ENCODE measurements at places on chromosomes 2 and 18. TPM values are rescaled to one million over a fixed set of nuclear protein-coding genes. Genes with fewer than 3 reads are reported as not detected.

- no peaks in the 10 kb centered on the region for H3K36me3 ChIP-seq
- H3K4me3 ChIP-seq = no peak overlapping the region
- no peaks in the 10 kb centered on the region for H3K27me3 ChIP-seq
Measured at GRCh38 chr18:13642440-13642827, 83.9 kb downstream of the FAM210A start.

GRCh38 chr2:209579230-209579749, 155.4 kb downstream of the MAP2 start:
- no peak for DNase-seq
- H3K4me1 ChIP-seq = no peaks in the 10 kb centered on the region
- H3K27me3 ChIP-seq = no peaks in the 10 kb centered on the region
- no peak overlapping the region for H3K27ac ChIP-seq

- no peak overlapping the region for H3K4me3 ChIP-seq
- no peaks in the 10 kb centered on the region for H3K36me3 ChIP-seq
- DNase-seq = no peak
Measured at GRCh38 chr2:189498205-189498604, 56.9 kb downstream of the WDR75 start.

- H3K27me3 ChIP-seq = no peaks in the 10 kb centered on the region
- H3K4me3 ChIP-seq = no peak overlapping the region
- peaks cover 3% of the 10 kb centered on the region for H3K4me1 ChIP-seq
- H3K36me3 ChIP-seq = no peaks in the 10 kb centered on the region
- peak overlapping the region; percentile 61 for H3K27ac ChIP-seq
- DNase-seq = no peak
Measured at GRCh38 chr2:181306785-181307184, 150.4 kb upstream of the ITGA4 start.

GRCh38 chr2:181570833-181571661, 85.9 kb downstream of the CERKL start:
- H3K4me1 ChIP-seq = no peaks in the 10 kb centered on the region
- no peak for DNase-seq
- H3K27me3 ChIP-seq = no peaks in the 10 kb centered on the region
- no peaks in the 10 kb centered on the region for H3K36me3 ChIP-seq
- no peak overlapping the region for H3K27ac ChIP-seq
- no peak overlapping the region for H3K4me3 ChIP-seq

DNA sequence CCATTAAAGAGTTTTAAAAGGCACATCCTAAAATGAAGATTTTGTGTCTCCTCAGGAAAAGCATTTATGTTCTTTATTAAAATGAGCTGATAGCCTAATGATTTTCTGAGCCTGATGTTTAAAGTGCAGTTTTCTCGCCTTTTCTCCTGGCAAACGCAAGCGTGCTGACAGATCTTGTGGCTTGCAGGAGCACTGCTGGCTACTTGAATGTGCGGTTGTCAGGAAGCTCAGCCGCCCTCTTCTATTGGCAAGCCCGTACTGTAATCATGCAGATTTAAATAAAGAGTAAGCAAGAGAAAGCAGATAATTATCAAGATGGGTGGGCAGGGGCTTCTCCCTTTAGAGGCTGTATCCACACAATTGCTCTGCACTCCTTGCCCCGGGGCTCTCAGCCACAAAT, 139.5 kb upstream of the SPHKAP start:
- no peak overlapping the region for H3K27ac ChIP-seq
- H3K4me3 ChIP-seq = no peak overlapping the region
- no peak for DNase-seq
- H3K36me3 ChIP-seq = no peaks in the 10 kb centered on the region

- DNase-seq = no peak
- H3K4me3 ChIP-seq = no peak overlapping the region
- no peaks in the 10 kb centered on the region for H3K36me3 ChIP-seq
- H3K4me1 ChIP-seq = no peaks in the 10 kb centered on the region
- H3K27me3 ChIP-seq = no peaks in the 10 kb centered on the region
Measured at GRCh38 chr18:22830511-22830910, 102.6 kb upstream of the RBBP8 start.

The PLCD4 gene
- 1.0 TPM for total RNA-seq

The MSGN1 gene
- not detected for total RNA-seq

Measured in upper lobe of right lung (tissue), 1 donor.